Activated naive CD4-positive, alpha-beta T cell treated with anti-CD3 and anti-CD28 coated beads, Interleukin-2, amount 10 ng/mL, durations not matched to agents 7 days and 5 days (primary cell): ENCODE measurements at places on chromosomes 7 and 10.

- DNase-seq, result no peak
Observed at GRCh38 chr10:112526139-112526538, 79.1 kb downstream of the VTI1A start.

DNA sequence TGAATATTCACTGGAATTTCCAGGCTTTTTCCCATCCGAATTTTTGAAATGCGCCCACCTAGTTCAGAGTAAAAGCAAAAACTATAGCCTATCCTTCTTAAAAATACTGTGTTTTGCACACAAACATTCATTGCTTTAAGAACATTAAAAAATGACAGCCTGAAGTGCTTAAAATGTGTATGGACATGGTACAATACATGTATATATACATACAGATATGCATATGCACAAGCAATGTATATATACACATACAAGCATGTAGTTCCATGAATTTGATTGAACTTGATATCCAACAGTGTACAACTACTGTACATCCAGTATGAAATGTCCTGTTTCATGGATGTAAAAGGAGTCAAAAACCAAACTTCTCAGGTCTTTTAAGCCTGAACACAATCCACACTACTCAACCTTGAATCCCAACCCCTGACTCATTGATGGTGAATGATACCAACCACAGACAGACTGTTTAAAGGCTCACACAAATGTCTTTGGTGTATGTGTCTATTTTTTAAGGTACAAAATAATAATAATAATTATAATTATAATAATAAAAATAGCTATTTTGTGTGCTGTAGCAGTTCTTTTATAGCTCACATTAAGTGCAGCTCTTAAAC is 14.8 kb downstream of the INHBA start:
- DNase-seq, result no peak

DNA sequence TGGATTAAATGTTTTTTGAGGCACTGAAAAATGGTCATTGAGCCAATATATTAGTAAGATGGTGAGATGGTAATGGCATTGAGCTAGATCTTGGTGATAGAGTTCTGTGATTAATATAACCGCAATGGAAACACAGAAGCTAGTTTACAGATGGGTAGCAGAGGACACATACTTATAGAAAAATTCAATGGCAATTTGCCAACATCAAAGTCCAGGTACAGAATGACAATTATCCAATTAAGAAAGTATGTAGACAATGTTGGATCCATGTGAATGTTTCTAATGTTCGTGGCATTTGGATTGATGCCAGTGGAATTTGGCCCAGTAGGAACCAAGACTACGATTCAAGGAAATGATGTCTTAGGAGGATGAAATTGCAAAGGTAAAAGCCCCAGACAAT is 187.8 kb downstream of the GNAT3 start:
- no peak for DNase-seq

DNA sequence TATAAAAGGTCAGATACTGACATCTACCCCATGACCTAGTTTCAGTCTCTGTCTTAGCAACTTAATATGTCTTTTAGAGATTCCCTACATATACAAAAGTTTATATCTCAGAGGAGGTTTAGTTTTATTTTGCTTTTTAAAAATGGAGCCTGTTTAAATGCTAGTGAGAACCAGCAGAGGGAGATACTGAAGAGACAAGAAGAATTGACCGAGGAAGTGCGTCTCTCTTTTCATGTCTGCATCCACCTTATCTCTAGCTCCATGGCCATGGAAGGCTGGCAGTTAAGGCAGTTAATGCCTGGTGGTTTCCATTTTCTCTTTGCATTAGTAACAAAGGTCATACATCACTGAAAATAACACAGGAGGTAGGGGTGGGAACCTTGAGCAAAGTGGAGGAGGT is 10.7 kb downstream of the SUV39H2 start:
- DNase-seq, result no peak

DNA sequence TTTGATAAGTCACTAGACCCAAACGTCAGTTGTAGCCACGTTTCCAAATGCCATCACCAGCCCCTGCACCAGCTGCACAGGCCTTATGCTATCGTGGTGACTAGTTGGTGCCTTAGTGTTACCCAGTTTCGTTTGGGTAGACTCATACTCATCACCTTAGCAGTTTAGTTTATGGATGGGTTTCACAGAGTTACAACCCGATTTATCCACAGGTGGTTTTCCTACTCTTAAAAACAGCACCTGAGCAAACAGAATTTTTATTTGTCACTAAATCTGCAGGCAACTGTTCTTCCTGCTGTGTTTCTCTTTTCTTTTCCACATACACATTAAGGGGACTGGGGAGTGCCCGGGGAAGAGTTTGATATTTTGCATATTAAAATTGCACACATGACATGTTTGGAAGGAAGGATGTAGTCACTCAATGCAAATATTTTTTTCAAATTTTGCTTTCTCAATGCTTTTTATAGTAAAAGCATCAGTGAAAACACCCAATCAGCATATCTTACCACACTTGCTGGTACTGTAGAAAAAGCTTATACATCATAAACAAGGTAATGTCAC is 41.6 kb downstream of the PDSS1 start:
- DNase-seq, result no peak

DNA sequence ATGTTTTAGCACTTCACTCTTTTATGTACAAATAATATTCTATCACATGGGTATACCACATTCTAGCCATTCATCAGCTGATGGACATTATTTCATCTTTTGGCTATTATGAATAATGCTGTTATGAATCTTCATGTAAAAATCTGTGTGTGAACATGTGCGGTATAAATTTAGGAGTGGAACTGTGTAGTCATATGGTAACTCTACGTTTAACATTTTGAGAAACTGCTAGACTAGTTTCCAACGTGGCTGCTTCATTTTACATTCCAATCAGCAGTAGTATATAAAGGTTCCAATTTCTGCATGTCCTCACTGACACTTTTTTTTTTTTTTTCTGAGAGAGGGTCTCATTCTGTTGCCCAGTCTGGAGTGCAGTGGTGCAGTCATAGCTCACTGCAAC is 8.3 kb downstream of the RAMP3 start:
- no peak for DNase-seq

GRCh38 chr7:70060298-70061068 is 462.2 kb downstream of the AUTS2 start:
- no peak for DNase-seq

DNA sequence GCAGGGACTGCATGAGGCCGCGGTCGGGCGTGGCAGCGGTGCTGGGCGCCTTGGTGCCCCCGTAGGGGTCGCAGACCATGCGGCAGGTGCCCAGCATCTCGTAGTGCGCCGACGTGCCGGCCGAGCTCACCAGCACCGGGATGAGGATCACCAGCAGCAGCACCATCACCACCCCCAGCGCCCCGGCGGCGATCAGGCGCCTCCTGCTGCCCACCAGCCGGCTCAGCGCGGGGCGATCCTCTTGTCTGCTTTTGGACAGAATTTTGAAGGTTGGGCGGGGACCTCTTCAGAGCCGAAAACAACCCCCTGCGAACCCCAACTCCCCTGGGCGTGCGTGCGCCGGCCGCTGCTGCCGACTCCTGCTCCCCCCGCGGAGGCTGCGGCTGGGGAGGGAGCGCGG is 779 bp downstream of the C1QL3 start:
- peak; percentile 52 for DNase-seq
